ENCODE measurements at places on chromosomes 16 and 17. TPM values are rescaled to one million over a fixed set of nuclear protein-coding genes. Genes with fewer than 3 reads are reported as not detected.

SPIRE2 gene
- total RNA-seq, result 12.8 TPM

C1QTNF8 gene
- total RNA-seq, result 0.15 TPM

KRT24 gene
- not detected for total RNA-seq

CX3CL1 gene
- total RNA-seq, result 0.18 TPM

ALDH3A2 gene
- total RNA-seq, result 26.9 TPM

DNA sequence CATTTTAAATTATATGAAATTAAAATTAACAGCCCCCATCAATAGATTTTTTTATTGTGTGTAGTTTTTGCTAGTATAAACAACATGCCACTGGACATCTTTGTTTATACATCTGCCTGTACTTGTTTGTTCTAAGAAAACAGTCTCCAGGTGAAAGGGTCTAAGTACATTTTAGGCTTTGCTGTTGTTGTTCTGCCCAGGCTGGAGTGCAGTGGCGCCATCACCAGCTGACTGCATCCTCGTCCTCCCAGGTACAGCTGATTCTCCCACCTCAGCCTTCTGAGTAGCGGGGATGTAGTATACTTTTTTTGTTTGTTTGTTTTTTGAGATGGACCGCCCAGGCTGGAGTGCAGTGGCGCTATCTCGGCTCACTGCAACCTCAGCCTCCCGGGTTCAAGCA, 25.5 kb downstream of the C17orf58 start:
- H3K27me3 ChIP-seq, result no peaks in the 10 kb centered on the region
- peaks cover 50% of the 10 kb centered on the region for H3K36me3 ChIP-seq
- peak; percentile 62 for DNase-seq
- no peak overlapping the region for H3K27ac ChIP-seq
- no peak overlapping the region for H3K4me3 ChIP-seq
- no peaks in the 10 kb centered on the region for H3K4me1 ChIP-seq

DNA sequence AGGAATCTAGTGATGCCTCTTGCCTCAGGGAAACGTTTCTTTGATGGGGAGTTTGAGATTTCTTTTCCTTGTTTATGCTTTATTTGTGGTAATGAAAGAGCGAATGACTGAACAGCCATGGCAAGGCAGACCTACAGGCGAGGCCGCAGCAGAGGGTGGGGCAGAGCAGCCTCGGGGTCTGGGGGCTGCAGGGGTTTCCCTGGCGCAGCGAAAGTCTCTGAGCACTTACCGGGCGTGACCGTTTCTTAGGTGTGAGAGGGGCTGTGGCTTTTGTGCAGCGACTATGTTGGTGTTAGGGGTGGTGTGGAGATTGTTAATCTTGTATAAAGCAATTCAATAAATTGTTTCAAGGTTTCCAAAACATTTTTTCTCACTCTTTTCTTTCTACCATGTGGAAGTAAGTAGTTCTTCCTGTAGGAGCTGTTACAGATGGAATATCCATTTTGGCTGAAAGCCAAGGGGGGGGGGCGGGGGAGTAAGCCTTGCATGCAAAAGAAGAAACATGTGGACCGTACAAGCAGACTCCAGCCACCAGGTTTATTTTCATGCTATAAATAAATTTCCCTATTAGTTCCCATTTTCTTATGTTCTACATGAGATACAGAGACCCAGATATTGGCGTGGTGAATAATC, 34.8 kb downstream of the UBN1 start:
- no peak overlapping the region for H3K27ac ChIP-seq
- DNase-seq, result no peak
- H3K4me1 ChIP-seq, result peaks cover 6% of the 10 kb centered on the region

DNA sequence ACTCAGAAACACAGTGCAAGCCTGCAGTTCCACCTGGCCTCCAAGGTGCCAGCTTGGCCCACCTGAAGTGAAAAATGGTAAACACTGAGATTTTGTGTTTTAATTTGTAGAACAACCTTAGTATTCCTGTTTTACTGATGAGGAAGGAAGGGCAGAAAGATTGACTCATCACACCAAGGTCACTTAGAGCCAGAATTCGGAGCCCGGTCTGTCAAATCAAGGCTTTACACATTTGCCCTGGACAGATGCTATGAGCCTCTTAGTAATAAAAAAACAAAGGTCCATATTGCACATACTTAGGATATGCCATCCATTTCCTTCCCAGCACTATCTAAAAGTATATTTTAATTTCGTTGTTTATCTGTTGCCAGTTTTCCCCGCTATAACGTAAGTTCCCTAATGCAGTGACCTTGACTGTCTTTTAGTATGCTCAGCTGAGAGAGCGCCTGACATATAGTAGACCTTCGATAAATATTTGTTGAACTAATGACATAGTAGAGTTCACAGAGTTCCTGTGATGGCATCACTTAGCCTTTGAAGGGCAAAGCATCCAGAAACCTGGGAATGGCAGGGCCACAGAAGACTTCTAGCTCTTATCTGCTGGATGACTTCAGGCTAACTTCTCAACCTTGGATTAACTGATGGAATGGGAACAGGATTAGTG, 7.2 kb upstream of the TBKBP1 start:
- no peaks in the 10 kb centered on the region for H3K4me1 ChIP-seq
- no peak overlapping the region for H3K27ac ChIP-seq
- no peak for DNase-seq
- no peaks in the 10 kb centered on the region for H3K27me3 ChIP-seq
- H3K36me3 ChIP-seq, result peaks cover 45% of the 10 kb centered on the region

- H3K36me3 ChIP-seq, result no peaks in the 10 kb centered on the region
- no peak overlapping the region for H3K27ac ChIP-seq
- H3K27me3 ChIP-seq, result no peaks in the 10 kb centered on the region
Observed at GRCh38 chr17:43595466-43595865, 49.3 kb upstream of the ETV4 start.

DNA sequence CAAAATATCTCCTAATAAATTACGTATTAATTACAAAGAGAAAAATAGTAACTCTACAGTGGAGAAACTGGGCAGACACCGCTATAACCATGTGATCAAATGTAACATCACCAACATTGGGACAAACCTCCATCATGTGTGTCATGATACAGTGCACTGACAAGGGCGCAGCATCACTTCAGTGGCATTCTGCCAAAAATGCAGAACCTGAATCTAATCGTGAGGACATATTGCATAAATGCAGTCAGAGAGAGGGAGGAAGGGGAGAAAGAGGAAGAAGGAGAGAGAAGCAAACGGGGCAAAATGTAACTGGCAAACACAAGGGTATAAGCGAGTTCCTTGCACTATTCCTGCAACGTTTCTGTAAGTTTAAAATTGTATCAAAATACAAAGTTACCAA, 74.2 kb upstream of the MARCHF10 start:
- DNase-seq, result peak; percentile 7
- H3K4me3 ChIP-seq, result no peak overlapping the region
- H3K27me3 ChIP-seq, result no peaks in the 10 kb centered on the region
- H3K36me3 ChIP-seq, result no peaks in the 10 kb centered on the region

GRCh38 chr16:27826081-27826892, 237.2 kb downstream of the GSG1L start:
- H3K36me3 ChIP-seq, result no peaks in the 10 kb centered on the region
- DNase-seq, result peak; percentile 30
- H3K27me3 ChIP-seq, result no peaks in the 10 kb centered on the region

GRCh38 chr16:10081201-10081940, 100.9 kb downstream of the GRIN2A start:
- H3K27me3 ChIP-seq, result peaks cover 15% of the 10 kb centered on the region

- no peaks in the 10 kb centered on the region for H3K36me3 ChIP-seq
- no peak for DNase-seq
- no peak overlapping the region for H3K27ac ChIP-seq
Observed at GRCh38 chr16:24536671-24537070, 2.7 kb upstream of the RBBP6 start.

DNA sequence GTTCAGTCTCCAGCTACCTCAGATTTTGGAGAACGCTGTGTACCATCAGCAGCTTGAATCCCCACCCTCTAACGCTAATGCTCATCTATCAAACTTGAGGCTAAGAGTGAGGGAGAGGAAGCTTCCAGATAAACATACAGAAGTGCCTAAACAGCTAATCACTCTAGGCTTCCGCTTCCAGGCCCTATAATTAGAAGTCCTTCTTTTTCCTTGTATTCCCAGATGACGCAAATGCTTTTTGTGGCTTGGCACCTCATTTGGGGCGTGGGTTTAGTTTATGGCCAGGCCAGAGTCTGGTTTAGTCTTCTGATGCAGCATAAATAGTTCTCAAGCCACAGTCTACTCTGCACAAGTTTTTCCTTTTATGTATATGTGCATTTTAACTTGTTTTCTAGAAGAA, 263.4 kb downstream of the BCAS3 start:
- no peaks in the 10 kb centered on the region for H3K27me3 ChIP-seq
- no peaks in the 10 kb centered on the region for H3K36me3 ChIP-seq
- no peak for DNase-seq
- H3K4me1 ChIP-seq, result no peaks in the 10 kb centered on the region
- H3K4me3 ChIP-seq, result no peak overlapping the region
- no peak overlapping the region for H3K27ac ChIP-seq

DNA sequence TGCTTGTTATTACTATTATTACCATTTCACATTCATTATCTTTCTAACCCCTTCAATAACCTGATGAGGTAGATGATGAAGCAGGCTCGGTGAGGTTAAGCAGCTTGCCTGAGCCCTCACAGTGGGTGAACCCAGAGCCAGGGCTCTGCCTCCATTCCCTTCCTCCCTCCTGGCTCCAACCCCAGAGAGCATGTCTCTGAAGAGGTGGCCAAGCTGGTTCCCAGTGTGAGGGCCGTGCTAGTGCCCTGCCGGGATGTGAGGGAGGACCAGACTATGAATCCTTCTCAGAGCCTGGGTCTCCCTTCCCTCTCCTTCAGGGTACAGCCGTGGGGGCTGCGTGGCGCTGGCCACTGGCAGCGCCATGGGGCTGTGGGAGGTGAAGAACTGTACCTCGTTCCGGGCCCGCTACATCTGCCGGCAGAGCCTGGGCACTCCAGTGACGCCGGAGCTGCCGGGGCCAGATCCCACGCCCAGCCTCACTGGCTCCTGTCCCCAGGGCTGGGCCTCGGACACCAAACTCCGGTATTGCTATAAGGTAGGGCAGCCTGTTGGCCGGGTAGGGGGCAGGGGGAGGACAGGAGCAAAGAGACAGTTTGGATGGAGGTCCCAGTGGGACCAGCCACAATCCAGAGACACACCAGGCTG, 49.6 kb downstream of the MRC2 start:
- DNase-seq, result no peak
- peaks cover 55% of the 10 kb centered on the region for H3K36me3 ChIP-seq
- no peaks in the 10 kb centered on the region for H3K27me3 ChIP-seq
- H3K27ac ChIP-seq, result no peak overlapping the region
- H3K4me1 ChIP-seq, result no peaks in the 10 kb centered on the region

DNA sequence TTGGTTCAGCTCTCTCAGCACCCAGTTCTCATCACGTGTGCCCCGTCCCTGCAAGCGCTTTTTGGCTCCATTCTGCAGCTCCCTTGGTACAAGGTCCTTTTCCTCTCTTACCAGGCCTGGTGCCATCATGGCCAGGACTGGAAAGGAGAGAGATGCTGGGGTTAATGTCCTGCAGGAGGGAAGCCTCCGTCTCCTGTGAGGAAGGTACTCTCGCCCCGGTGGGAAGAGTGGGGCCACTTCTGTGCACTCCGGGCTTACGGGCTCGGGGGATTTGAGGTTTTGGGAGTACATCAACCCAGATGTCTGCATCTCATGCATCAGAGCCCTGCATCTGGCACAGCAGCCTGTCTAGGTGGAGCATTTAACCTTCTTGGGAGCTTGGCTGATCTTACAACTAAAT, 10.1 kb downstream of the CTRB2 start:
- H3K27me3 ChIP-seq, result peaks cover 16% of the 10 kb centered on the region
- no peaks in the 10 kb centered on the region for H3K36me3 ChIP-seq
- H3K4me3 ChIP-seq, result no peak overlapping the region

DNA sequence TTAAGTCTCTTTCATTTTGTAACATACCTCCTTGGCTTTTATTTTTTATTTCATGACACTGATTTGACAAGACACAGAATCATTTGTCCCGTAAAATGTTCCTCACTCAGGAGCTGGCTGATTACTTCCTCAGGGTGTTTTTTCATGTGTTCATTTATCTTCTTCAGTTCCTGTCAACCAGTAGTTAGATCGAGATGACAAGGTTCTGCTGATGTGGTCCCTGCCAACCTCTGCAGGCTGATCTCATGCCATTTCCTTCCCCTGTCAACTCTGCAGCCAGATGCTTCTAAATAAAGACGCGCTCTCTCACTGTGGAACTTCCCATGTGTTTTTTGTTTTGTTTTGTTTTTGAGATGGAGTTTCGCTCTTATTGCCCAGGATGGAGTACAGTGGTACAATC, 8.1 kb upstream of the CXCL16 start:
- H3K27ac ChIP-seq, result no peak overlapping the region
- no peaks in the 10 kb centered on the region for H3K4me1 ChIP-seq
- H3K4me3 ChIP-seq, result no peak overlapping the region
- H3K27me3 ChIP-seq, result peaks cover 40% of the 10 kb centered on the region

Measured in endodermal cell (in vitro differentiated cells).